ENCODE measurements at places on chromosomes 6 and 20. TPM values are rescaled to one million over a fixed set of nuclear protein-coding genes. Genes with fewer than 3 reads are reported as not detected.

GRCh38 chr20:4065391-4065844, 50.1 kb upstream of the RNF24 start:
- H3K4me3 ChIP-seq: no peak overlapping the region
- peaks cover 4% of the 10 kb centered on the region for H3K4me1 ChIP-seq
- DNase-seq: no peak
- H3K27me3 ChIP-seq: peaks cover 2% of the 10 kb centered on the region
- H3K36me3 ChIP-seq: peaks cover 8% of the 10 kb centered on the region
- no peak overlapping the region for H3K27ac ChIP-seq

GRCh38 chr20:47561180-47561579, 59.5 kb downstream of the NCOA3 start:
- H3K27ac ChIP-seq: no peak overlapping the region
- H3K27me3 ChIP-seq: no peaks in the 10 kb centered on the region
- H3K4me1 ChIP-seq: no peaks in the 10 kb centered on the region
- no peak for DNase-seq
- H3K36me3 ChIP-seq: no peaks in the 10 kb centered on the region

DNA sequence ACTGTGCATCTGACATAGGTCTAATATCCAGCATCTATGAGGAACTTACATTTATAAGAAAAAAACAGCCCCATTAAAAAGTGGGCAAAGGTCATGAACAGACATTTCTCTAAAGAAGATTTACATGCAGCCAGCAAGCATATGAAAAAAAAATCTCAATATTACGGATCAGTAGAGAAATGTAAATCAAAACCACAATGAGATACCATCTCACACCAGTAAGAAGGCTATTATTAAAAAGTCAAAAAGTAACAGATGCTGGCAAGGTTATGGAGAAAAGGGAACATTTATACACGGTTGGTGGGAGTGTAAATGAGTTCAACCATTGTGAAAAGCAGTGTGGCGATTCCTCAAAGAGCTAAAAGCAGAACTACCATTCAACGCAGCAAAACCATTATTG, 13.1 kb downstream of the METTL24 start:
- peaks cover 12% of the 10 kb centered on the region for H3K4me1 ChIP-seq
- H3K27me3 ChIP-seq: no peaks in the 10 kb centered on the region
- no peak overlapping the region for H3K4me3 ChIP-seq
- no peak for DNase-seq
- no peaks in the 10 kb centered on the region for H3K36me3 ChIP-seq

DNA sequence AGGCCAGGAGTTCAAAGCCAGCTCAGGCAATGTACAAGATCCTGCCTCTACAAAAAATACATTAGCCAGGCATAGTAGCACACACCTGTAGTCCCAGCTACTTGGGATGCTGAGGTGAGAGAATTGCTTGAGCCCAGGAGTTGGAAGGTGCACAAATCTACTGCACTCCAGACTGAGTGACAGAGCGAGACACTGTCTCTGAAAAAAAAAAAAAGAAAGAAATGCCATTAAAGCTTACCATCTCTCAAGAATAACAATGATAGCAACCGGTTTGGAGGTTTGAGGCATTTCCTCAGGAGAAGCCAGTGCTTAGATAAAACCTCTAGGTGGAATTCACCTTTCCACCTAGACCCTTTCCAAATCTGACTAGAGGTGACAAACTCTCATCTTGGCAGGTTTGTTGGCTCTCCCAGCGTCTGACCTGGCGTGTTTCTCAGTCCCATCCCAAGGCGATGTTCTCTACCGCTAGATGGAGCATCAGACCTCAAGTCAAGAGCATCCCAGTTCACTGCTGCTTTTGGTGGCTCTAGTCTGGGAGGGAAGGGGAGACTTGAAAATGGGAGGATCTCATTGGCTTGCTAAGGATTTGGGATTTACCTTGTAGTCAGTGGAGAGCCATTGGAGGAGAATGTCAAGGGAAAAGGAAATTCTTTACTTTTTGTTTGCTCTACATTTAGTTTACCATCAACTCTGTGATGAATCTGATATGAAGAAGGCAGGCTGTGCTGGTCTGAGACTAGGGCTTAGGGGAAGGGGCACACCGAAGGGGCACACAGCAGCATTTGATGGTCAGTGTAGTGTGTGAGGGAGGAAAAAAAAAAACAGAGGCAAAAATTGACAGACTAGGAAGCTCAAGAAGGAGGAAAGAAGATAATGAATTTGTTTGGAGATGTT, 67.9 kb downstream of the NCOA7 start:
- H3K36me3 ChIP-seq: no peaks in the 10 kb centered on the region
- no peaks in the 10 kb centered on the region for H3K27me3 ChIP-seq
- H3K4me3 ChIP-seq: no peak overlapping the region
- no peaks in the 10 kb centered on the region for H3K4me1 ChIP-seq

DNA sequence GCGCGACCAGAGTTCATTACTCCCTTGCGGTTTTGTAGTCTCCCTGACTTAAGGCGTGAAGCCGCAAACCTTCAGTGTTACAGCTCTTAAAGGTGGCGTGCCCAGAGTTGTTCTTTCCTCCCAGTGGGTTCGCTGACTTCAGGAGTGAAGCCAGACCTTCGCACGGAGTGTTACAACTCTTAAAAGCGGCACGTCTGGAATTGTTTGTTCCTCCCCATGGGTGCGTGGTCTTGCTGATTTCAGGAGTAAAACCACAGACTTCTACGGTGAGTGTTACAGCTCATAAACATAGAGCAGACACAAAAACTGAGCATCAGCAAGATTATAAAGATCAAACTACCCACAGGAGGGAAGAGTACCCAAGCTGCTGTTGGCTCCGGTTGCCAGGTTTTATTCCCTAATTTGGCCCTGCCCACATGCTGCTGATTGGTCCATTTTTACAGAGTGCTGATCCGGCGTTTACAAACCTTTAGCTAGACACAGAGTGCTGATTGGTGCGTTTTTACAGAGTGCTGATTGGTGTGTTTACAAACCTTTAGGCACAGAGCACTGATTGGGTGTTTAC, 10.4 kb downstream of the TMEM14C start:
- no peak for DNase-seq
- H3K27me3 ChIP-seq: no peaks in the 10 kb centered on the region
- no peak overlapping the region for H3K4me3 ChIP-seq
- H3K4me1 ChIP-seq: no peaks in the 10 kb centered on the region

GRCh38 chr6:170516783-170517616, 36.1 kb downstream of the PSMB1 start:
- no peaks in the 10 kb centered on the region for H3K27me3 ChIP-seq
- peaks cover 4% of the 10 kb centered on the region for H3K36me3 ChIP-seq
- no peak overlapping the region for H3K4me3 ChIP-seq
- peak; percentile 53 for DNase-seq

DNA sequence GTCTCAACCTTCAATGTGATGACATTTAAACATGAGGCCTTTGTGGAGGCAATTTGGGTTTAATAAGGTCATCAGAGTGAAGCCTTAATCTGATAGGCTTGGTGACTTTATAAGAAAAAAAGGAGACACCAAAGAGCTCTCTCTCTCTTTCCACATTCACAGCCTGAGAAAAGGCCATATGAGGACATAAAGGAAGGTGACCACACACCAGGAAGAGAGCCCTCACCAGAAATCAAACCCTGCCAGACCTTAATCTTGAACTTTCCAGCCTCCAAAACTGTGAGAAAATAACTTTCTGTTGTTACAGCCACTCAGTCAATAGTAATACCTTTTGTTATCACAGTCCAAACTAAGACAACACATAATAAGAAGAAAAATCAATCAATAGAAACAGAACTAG, 47.7 kb downstream of the COL12A1 start:
- no peaks in the 10 kb centered on the region for H3K36me3 ChIP-seq
- no peak overlapping the region for H3K27ac ChIP-seq
- H3K27me3 ChIP-seq: no peaks in the 10 kb centered on the region
- no peak for DNase-seq

DNA sequence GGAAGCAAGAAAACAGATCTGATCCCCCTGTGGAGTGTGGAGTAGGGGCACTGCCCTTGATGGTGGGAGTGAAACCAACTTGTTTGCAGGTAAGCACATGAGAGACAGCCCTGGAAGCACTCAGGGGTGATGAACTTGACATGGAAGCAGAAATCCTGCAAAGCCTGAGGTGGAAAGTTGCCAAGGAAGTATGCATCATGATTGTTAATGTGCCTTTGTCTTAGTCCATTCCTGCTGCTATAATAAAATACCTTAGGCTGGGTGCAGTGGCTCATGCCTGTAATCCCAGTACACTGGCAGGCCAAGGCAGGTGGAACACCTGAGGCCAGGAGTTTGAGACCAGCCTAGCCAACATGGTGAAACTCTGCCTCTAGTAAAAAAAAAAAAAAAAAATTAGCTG, 40.2 kb upstream of the IFNGR1 start:
- H3K4me1 ChIP-seq: no peaks in the 10 kb centered on the region
- peaks cover 11% of the 10 kb centered on the region for H3K36me3 ChIP-seq
- H3K27ac ChIP-seq: no peak overlapping the region
- no peaks in the 10 kb centered on the region for H3K27me3 ChIP-seq

- no peaks in the 10 kb centered on the region for H3K36me3 ChIP-seq
- peaks cover 5% of the 10 kb centered on the region for H3K27me3 ChIP-seq
- peaks cover 66% of the 10 kb centered on the region for H3K4me1 ChIP-seq
- no peak overlapping the region for H3K4me3 ChIP-seq
- no peak for DNase-seq
Measured at GRCh38 chr20:20459726-20460125, 91.8 kb downstream of the INSM1 start.

- DNase-seq: no peak
- H3K4me1 ChIP-seq: peaks cover 51% of the 10 kb centered on the region
- H3K27me3 ChIP-seq: peaks cover 8% of the 10 kb centered on the region
- peak overlapping the region; percentile 97 for H3K27ac ChIP-seq
- no peaks in the 10 kb centered on the region for H3K36me3 ChIP-seq
Measured at GRCh38 chr20:51696304-51697071, 71.7 kb downstream of the ATP9A start.

DNA sequence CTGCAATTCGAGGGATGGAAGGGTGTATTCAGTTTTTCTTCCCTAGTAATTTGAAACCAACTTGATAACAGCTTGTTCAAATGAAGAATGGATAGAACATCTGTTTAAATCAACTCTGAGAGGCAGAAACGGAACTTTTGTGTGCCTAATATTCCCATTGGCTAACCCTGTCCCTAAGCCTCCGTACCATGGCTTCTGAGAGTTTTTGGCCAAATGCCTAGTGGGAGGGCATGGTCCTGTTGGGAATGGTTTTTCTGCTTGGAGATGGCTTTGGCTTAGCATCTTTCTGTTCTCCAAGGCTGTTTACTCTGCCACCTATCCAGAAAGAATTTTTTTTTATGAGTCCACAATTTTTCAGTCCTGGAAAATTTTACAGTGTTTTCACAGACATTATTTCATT, 126.7 kb upstream of the MLIP start:
- peaks cover 9% of the 10 kb centered on the region for H3K4me1 ChIP-seq
- H3K27ac ChIP-seq: no peak overlapping the region
- no peak for DNase-seq
- no peaks in the 10 kb centered on the region for H3K36me3 ChIP-seq
- H3K27me3 ChIP-seq: no peaks in the 10 kb centered on the region

- H3K36me3 ChIP-seq: no peaks in the 10 kb centered on the region
- DNase-seq: no peak
- no peak overlapping the region for H3K27ac ChIP-seq
- H3K4me3 ChIP-seq: no peak overlapping the region
- H3K4me1 ChIP-seq: peaks cover 12% of the 10 kb centered on the region
Measured at GRCh38 chr6:106448000-106448426, 87.5 kb downstream of the CRYBG1 start.

- no peaks in the 10 kb centered on the region for H3K36me3 ChIP-seq
- DNase-seq: no peak
- H3K27ac ChIP-seq: no peak overlapping the region
- H3K27me3 ChIP-seq: peaks cover under 1% of the 10 kb centered on the region
- no peak overlapping the region for H3K4me3 ChIP-seq
Measured at GRCh38 chr6:21937466-21937865, 343.9 kb downstream of the SOX4 start.

- H3K27ac ChIP-seq: no peak overlapping the region
- H3K4me1 ChIP-seq: peaks cover 5% of the 10 kb centered on the region
- DNase-seq: no peak
- peak overlapping the region; percentile 59 for H3K4me3 ChIP-seq
- H3K36me3 ChIP-seq: no peaks in the 10 kb centered on the region
- no peaks in the 10 kb centered on the region for H3K27me3 ChIP-seq
Measured at GRCh38 chr6:28490205-28490890, 25.2 kb downstream of the GPX6 start.

GRCh38 chr6:118546164-118546879, 1.8 kb upstream of the PLN start:
- no peaks in the 10 kb centered on the region for H3K27me3 ChIP-seq
- H3K27ac ChIP-seq: no peak overlapping the region
- H3K4me1 ChIP-seq: no peaks in the 10 kb centered on the region
- H3K36me3 ChIP-seq: no peaks in the 10 kb centered on the region
- DNase-seq: no peak
- H3K4me3 ChIP-seq: no peak overlapping the region

GRCh38 chr6:96532399-96532798, 10.8 kb downstream of the UFL1 start:
- DNase-seq: no peak
- no peaks in the 10 kb centered on the region for H3K36me3 ChIP-seq
- H3K4me3 ChIP-seq: no peak overlapping the region
- no peaks in the 10 kb centered on the region for H3K27me3 ChIP-seq

DNA sequence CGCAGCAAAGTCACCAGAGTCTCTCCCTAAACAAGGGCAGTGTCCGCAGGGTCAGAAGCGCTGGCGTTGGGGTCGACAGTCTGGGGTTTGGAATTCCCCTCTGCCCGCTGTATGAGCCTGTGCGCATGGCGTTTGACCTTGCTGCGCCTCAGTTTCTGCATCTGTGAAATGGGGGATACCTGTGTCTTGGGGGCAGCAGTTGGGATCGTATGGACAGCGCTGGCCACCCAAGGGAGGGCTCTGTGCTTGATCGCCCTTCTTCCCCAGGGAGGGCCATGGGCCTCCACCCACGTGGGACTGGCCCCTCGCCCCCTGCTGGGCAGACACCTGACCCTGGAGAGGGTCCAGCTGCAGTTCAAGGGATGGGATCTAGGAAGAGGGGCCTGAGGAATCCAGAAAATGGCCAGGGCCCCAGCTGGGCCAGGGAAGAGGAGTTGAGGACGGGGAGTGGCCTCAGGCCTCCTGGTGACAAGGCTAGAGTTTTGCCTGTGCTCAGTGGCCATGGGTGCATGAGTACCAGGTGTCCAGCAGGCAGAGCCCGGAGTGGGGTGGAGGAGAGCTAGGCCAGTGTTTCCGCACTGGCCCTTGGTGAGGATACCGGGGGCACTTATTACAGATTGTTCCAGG, 26.4 kb upstream of the PHACTR3 start:
- no peaks in the 10 kb centered on the region for H3K36me3 ChIP-seq
- no peak overlapping the region for H3K27ac ChIP-seq
- H3K4me1 ChIP-seq: peaks cover 11% of the 10 kb centered on the region
- no peak overlapping the region for H3K4me3 ChIP-seq
- peaks cover 31% of the 10 kb centered on the region for H3K27me3 ChIP-seq

Gene OPRM1
- not detected for total RNA-seq

Gene VNN1
- total RNA-seq: not detected

Gene ZNF335
- total RNA-seq: 23.1 TPM

Gene JAG1
- total RNA-seq: 11.4 TPM

Gene LRRC1
- total RNA-seq: 2.6 TPM

Gene ARMC2
- total RNA-seq: 6.9 TPM

Gene NR2E1
- not detected for total RNA-seq

Gene COL21A1
- 0.69 TPM for total RNA-seq

Gene SPO11
- total RNA-seq: not detected
